Heart left ventricle (tissue), 16 donors: ENCODE measurements at places on chromosomes 7 and 10. TPM values are rescaled to one million over a fixed set of nuclear protein-coding genes. Genes with fewer than 3 reads are reported as not detected.
A peak's percentile ranks its signal among the peaks of the same experiment; 100 is the strongest.

DNA sequence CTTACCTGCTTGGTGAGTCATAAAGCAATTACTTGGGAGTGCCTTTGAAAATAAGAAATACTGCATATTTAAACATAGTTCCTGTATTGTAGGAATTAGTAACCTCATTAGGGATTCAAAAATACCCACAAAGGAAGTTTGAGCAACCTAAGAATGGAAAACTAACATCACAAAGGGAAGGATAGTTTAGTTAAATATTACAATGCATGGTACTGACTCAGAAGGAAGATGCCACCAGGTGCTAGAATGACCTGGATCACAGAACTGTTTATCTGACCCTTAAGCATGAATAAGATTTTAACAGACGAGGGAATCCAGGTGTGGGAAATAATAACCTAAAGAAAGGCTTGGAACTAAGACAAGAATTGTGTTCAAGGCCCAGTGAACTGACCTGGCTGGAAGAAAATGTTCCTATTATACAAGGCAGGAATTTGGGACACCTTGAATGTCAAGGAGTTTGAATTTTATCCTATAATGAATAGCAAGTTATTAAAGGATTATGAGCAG is 106.4 kb downstream of the GSAP start:
- DNase-seq = no peak

DNA sequence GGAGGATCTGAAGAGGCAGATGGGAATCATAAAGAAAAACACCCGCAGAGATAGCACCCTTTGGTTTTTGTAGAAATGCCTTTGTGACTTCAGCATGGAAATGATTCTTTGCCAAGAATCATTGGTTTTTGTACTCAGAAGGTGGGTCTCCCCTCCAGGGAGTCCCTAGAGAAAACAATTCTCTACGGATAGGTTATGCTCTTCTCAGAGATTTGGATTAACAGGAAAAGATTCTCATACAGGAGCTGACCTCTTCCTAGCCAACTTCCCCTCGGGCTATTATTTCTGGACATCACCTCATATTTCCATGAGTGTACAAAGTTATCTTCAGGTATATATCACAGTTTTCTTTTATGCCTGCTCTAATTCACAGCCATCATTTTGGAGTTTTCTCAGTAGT is 274.2 kb upstream of the HABP2 start:
- no peak for DNase-seq

GRCh38 chr7:157996359-157997079 is 591.1 kb downstream of the PTPRN2 start:
- DNase-seq = no peak

- DNase-seq = no peak
Observed at GRCh38 chr10:68171539-68172080, 60.3 kb downstream of the ATOH7 start.

DNA sequence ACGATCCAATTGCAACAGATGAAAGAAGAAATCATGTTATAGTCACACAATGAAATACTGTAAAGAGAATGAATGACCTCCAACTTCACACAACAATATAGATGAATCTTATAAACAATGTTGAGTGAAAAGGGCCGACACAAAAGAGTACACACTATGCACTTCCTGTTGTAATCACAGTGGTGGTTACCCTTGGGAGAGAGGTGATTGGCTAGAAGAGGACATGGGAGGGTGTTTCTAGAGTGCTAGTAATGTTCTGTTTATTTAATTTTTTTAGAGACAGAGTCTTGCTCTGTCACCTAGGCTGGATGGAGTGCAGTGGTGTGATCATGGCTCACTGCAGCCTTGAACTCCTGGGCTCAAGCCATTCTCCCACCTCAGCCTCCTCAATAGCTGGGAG is 82.5 kb downstream of the NDUFB2 start:
- no peak for DNase-seq

GRCh38 chr10:114767986-114768821 is 53.4 kb upstream of the FHIP2A start:
- no peak for DNase-seq

- DNase-seq = no peak
Observed at GRCh38 chr10:129966370-129966888, 2.4 kb upstream of the EBF3 start.

DNA sequence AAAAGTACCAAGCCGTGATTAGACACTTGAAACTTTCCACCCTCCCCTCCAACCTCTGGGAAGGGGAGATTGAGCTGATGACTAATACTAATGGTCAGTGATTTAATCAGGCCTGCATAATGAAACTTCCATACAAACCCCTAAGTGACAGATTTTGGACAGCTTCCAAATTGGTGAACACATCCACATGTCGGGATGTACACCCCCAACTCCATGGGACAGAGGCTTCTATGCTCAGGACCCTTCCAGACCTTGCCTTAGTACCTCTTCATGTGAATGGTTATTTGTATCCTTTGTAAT is 4.8 kb downstream of the NUB1 start:
- no peak for DNase-seq

- peak; percentile 32 for DNase-seq
Observed at GRCh38 chr10:30493609-30494530, 59.9 kb downstream of the MAP3K8 start.

- no peak for DNase-seq
Observed at GRCh38 chr7:33423646-33424020, 294.3 kb downstream of the BBS9 start.

DNA sequence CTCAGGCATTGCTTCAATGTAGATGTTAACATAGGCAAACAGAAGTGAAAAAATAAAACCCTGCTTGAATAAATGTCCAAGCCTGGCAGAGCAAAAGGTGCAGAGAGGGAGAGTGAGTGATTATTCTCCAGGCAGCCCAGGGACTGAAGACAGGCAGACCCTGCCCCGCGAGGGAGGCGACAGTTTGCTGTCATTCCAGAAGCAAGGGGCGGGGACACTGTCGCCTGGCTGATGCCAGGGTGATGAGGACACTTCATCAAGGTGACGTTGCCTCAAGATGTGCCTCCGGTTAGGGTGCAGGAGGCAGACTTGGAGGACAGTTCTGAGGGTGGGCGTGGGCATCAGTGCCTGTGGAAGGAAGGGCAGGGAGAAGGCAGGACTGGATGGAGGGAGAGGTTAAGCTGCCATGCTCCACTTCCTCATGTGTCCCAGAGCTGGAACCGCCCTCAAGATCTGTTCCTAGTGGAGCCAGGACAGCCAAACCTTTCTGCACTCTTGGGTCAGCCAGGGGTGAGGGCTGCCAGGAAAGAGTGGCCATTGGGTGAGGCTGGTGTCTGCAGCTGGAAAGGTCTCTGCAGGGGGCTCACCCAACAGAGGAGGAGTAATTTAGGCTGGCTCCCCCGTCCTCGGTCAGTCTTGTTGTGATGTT is 560.5 kb upstream of the MKI67 start:
- no peak for DNase-seq

DNA sequence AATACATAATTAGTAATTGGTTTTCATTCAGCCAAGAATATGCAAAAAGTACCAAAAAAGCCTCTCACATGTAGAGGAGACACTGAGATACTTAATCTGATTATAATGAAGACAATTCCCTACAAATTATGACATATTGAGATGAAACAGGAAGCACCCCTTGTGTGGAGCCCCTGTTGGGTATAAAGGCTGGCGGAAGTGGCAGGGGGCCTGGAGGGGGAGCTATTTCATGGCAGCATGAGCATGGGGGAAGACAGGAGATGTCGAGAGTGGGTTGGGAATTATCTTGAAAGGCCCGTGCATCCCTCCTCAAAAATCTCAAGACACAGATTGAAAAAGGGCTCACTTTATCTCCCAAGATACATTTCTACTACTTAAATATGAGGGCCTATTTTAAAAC is 96.9 kb downstream of the PIP4K2A start:
- DNase-seq = no peak

DNA sequence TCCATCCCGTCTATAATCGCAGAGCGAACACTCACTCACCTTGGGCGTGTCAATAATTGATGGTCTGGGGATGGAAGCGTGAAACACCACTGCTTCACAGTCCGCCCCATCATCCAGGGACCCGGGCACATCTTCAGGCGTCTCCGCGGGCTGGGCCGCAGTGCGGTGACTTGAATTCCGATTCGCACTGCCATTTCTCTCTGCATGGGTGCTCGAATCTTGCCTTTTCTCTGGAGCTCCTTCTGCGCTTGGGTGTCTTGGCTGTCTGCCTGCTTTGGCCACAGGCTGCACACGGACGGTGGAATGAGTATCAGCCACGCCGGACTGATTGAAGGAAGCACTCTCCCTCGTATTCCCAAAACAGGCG is 500 bp downstream of the FAM107B start:
- no peak for DNase-seq

DNA sequence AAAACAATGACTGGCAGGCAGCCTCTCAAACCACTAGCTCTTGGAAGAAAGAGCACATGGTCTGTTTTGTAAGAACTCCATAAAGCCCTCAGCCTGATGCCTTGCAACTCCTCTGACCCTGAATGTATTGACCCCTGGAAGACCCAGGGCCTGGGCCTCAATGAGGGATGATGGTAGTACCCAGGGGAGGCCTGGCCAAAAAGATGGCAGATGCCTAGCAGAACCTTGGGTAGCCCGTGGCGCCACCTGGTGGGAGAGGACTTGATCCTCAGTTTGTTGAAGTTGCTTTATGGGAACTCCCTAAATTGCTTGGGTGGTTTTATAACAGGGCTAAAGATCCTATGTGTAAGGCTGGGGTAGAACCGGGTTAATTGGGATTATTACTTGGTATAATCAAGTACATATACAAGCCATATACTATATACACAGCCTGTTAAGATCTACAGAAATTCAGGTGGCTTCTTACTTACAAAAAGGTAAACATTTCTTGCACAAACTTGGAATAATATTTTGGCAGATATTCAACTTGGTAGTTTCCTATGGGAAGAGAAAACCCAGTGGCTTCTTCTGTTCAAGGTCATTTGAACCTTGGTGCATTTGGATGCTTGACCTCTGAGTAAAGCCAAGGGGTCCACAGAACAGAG is 95.8 kb upstream of the CACUL1 start:
- peak; percentile 57 for DNase-seq

DNA sequence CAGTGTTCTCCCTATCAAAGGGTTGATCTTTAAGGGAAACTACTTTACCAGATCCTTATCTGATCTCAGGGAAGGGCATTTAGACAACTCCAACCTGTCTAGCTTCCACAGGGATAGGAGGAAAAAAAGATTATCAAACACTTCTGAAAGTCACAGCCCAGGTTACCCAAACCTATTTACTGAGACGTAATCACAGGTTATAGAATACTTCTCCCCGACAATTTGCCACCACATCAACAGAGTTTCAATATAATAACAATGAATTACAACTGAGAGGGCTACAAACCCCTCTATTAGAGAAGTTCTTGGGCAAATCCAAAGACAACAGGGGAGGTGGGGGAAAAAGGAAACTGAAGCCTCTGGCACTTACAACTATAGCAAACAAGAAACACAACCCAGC is 26.3 kb downstream of the CFAP70 start:
- DNase-seq = no peak

- DNase-seq = peak; percentile 57
Observed at GRCh38 chr10:26437637-26438461, at the start of gene APBB1IP. APBB1IP (plus strand) TSS chr10:26438341; CDS start chr10:26492327, 53,986 bp downstream.

GRCh38 chr7:69608878-69609277 is 10.6 kb downstream of the AUTS2 start:
- no peak for DNase-seq

Gene PIP
- not detected for polyA plus RNA-seq

Gene MYO3A
- not detected for polyA plus RNA-seq

Gene PALD1
- polyA plus RNA-seq = 4.7 TPM

Gene SKIDA1
- 0.61 TPM for polyA plus RNA-seq

Gene PRKG1
- polyA plus RNA-seq = 5.5 TPM

Gene NME8
- not detected for polyA plus RNA-seq

Gene GPR15LG
- 0.11 TPM for polyA plus RNA-seq

Gene CLRN3
- polyA plus RNA-seq = not detected

Gene FAM25A
- polyA plus RNA-seq = not detected

Gene CYREN
- 35.8 TPM for polyA plus RNA-seq

Gene CTAGE6
- polyA plus RNA-seq = not detected

Gene RASA4B
- polyA plus RNA-seq = 2.7 TPM

Gene UBN2
- polyA plus RNA-seq = 3.4 TPM

Gene LRRD1
- not detected for polyA plus RNA-seq

Gene MUC3A
- polyA plus RNA-seq = 0.25 TPM
